ENCODE measurements at places on chromosomes 5 and 9.

GRCh38 chr5:68557162-68557936 is 341.8 kb downstream of the PIK3R1 start:
- DNase-seq = no peak

- DNase-seq = no peak
These were observed 21.2 kb upstream of the ARL14EPL start for GRCh38 chr5:116011046-116011445.

GRCh38 chr9:22446589-22446949 is at the start of gene DMRTA1:
Gene DMRTA1 (plus strand): TSS chr9:22446824. CDS start chr9:22447066, 242 bp downstream.
- DNase-seq = peak; percentile 33

- DNase-seq = no peak
These were observed 876.8 kb upstream of the WWC1 start for GRCh38 chr5:167414611-167415010.

DNA sequence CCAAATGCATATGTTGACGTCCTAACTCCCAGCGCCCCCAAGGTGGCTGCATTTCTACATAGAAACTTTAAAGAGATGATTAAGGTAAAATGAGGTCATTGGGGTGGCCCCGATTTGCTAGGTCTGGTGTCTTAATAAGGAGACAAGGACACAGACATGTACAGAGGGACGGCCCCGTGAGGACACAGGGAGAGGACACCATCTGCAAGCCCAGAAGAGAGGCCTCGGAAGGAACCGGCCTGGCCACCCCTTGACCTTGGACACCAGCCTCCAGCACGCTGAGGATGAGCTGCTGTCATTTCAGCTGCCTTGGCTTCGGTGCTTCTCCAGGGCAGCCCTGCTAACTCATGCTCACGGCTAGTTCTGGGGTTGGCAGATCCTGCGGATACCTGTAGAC is 73.2 kb downstream of the MRPL36 start:
- no peak for DNase-seq

- peak; percentile 83 for DNase-seq
These were observed 6.1 kb upstream of the TNIP1 start for GRCh38 chr5:151086905-151087360.

- DNase-seq = no peak
These were observed 35.2 kb upstream of the PIK3R1 start for GRCh38 chr5:68180121-68181038.

DNA sequence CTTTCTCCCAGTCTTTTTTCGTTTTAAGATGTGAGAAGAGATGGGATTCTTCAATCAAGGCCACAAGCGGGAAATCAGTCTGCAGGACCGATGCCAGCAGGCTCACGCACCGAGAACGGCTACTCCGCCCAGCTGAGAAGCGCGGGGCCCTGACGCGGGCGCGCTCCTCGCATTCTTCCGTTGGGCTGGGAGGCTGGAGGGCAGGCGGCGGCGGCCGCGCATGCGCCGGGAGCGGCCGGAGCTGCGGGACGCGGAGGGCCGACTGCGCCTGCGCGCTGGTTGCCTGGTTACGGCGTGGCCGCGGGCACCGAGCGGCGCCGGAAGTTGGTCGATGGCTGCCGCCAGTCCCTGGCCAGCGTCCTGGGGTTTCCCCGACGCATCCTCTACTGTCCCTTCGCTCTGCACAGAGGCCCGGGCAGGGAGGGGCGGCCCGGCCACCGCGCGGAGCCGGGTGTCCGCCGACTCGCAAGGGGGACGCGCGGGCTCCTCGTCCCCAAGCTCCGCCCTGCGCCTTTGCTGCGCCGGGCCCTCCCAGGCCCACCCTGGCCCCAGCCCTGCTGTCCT is 831 bp upstream of the SEC16A start:
- DNase-seq = peak; percentile 97

GRCh38 chr9:27387722-27388121 is 90.8 kb upstream of the EQTN start:
- no peak for DNase-seq

DNA sequence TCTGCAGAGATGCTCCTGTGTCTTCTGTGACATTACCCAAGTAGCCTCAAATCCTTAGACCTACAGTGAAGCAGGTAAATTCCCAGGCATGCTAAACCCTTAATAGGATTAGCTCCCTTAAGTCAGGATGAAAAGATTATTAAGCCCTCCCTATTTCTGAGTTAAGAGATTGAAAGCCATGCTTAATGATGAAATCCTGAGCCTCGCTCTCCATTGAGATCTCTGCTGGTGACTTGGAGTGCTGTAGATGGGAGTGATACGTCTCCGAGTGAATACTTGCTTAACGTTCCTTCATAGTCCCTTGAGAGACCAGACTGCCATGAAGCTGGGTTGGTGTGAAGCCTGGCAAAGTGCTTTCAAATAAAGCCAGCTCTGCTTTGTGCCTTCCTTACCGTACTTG is 34.2 kb downstream of the AOPEP start:
- no peak for DNase-seq

- peak; percentile 85 for DNase-seq
These were observed 947 bp upstream of the LNPEP start for GRCh38 chr5:96934708-96935558.
